ENCODE measurements at places on chromosomes 13 and 19. TPM values are rescaled to one million over a fixed set of nuclear protein-coding genes. Genes with fewer than 3 reads are reported as not detected.

AKT2 gene
- 126 TPM for polyA plus RNA-seq

IRGC gene
- polyA plus RNA-seq: not detected

- no peak for DNase-seq
These were observed 21.1 kb downstream of the FAM187B start for GRCh38 chr19:35207391-35207871.

DNA sequence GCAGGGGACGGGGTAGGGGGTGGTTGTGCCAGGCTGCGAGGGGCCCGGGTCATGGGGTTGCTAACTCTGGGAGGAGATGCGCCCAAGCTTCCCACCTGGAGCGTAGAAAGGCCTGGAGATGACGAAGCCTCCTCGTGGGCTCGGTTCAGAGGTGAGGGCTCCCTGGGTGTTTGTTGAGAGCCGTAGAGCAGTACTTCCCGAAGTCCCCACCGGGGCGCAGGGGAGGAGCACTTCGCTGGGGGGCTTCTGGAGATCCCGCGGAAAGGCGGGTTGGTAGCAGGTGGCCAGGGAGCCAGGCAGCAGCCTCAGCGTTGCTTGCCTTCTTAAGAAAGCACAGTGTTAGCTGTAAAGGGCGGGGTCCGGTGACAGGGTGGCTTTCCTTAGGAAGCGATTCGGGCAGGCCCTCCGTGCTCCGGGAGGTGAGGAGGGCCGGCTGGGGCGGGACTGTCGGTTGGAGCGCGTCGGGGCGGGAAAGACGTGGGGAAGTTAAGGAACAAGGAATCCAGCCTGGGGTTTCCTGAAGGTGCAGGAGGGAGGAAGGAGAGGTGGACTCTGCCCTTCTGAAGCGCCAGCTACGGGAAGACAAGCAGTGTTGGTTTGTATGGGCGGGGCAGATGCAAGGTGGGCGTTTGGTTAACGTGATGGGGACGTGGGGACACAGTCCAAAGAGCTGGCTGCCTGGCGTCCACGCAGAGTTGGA lies 3.3 kb downstream of the VSTM2B start:
- no peak for DNase-seq

DNA sequence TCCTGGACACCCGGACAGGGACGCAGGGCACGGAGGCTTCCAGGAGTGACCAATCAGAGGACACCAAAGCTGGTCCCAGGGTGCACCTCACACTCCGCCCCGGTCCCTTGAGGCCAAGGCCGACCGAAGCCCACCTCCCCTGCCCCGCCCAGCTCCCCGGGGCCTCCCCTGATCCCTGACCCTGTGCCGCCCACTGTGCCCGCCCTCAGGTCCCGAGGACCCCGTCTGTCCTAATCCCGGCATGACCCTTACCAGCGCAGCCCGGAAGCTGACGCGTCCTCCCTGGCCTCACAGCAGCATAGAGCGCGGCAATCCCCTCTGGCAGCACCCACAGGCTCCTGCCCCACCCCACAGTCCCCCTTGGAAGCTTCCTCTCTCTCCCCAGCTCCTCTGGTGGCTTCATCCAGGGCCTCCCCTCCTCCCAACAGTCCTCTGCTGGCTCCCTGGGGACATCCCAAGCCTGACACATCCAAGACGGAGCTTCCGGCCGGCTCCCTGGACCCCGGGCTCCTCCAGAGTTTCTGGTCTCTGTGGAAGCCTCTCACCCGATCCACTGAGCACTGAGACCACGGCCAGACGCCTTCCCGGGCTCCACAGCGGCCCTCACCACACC lies 7.4 kb upstream of the CDC34 start:
- no peak for DNase-seq

GRCh38 chr13:71685072-71685471 lies 181.9 kb downstream of the DACH1 start:
- DNase-seq: no peak

DNA sequence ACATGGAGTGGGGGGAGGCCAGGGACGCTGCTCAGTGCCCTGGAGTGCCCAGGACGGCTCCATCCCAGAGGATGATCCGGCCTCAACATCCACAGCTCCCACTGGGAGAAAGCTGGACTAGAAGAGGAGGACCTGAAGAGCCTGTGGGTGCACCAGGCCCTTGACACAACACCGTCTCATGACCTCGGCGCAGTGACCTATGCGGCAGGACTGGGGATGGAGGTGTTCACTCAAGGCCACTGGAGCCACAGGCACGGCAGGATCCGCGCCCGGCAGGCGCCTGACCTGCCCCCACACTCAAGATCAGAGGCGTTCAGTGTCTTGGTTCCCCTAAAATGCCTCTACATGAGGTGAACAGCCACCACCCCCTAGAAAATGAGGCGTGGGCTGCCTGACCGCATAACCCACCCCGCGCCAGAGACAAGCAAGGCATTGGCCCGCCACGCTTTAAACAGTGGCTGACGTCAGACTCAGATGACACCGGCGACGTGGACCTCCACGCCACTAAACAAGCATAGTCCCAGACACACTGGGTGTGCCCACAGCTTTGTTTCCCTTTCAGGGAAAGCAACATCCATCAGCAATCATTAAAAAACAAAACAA lies 8.0 kb downstream of the SGTA start:
- DNase-seq: no peak

DNA sequence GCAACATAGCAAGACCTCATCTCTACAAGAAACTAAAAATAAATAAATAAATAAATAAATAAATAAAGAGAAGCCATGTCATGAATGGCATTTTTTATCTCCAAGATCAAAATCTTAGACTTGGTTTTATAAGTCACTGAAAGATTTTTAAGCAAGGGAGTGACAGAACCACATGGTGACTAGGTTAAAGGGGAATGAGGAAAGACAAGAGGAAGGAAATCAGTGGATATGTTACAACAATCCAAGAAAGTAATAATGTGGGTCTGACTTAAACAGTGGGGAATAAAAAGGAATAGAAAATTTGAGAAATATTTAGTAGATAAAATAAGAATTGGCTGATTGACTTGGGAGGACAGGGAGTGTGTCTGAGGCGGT lies 18.8 kb upstream of the MED4 start:
- DNase-seq: no peak

- no peak for DNase-seq
These were observed 87.8 kb downstream of the FNDC3A start for GRCh38 chr13:49063497-49063896.

DNA sequence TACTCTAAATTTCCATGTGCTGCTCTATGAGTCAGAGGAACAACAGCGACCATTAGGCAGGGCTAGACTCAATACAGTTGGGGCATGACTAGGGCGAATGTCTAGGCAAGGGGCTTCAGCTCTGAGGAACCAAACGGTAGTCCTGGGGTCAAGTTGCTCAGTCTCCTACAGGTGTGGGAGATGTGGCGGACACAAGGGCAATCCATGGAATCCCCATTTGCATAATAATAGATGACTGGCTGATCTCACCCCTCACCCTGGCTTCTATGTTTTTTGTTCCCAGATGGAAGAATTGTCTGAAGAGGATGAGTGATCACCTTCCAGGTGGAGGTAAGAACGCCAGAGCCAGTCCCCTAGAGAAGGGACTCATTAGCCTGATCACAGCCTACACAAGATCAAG lies 1048.2 kb upstream of the MIR17HG start:
- no peak for DNase-seq

- DNase-seq: no peak
These were observed 212.5 kb upstream of the IRS2 start for GRCh38 chr13:109998684-109999533.

IZUMO4 gene
- polyA plus RNA-seq: 5.7 TPM

DNA sequence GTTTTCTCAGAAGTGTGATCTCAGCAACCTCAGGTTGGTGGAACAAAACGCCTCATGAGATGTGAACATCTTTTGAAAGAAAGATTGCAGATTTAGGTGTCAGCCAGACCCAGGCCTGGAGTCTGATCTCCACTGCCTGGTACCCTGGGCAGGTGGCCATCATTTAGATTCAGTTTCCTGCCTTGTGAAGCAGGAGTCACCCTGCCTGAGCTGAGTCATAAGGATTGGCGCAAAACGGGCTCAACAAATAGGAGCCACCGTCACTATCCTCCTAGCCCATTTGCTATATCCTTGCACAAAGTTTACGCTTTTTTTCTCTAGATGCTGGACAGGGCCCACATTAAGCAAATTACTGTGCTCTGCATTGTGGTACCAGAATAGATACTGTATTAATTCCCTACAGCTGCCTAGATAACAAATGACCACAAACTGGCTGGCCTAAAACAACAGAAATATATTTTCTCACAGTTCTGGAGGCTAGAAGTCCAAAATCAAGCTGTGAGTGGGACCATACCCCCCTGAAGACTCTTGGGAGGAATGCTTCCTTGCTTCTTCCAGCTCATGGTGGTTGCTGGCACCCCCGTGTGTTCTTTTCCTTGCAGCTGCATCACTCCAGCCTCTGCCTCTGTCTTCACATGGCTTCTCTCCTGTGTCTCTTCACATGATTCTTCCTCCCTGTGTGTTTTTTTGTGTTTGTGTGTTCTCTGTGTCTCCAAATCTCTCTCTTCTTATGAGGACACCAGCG lies 38.2 kb downstream of the TNFSF11 start:
- no peak for DNase-seq

ZNF625 gene
- polyA plus RNA-seq: 17.4 TPM

- DNase-seq: no peak
These were observed 617.7 kb downstream of the DCT start for GRCh38 chr13:93861818-93862217.

GRCh38 chr13:109784590-109785140 lies 1.7 kb downstream of the IRS2 start:
- no peak for DNase-seq

GRCh38 chr13:81539643-81540150 lies 1198.8 kb upstream of the SPRY2 start:
- DNase-seq: no peak

GRCh38 chr13:30115257-30115600 lies 192.1 kb downstream of the KATNAL1 start:
- no peak for DNase-seq

GRCh38 chr13:98279473-98280175 lies 102.6 kb upstream of the RNF113B start:
- peak; percentile 84 for DNase-seq

GRCh38 chr19:34269081-34269480 lies 14.7 kb downstream of the GARRE1 start:
- no peak for DNase-seq

LIPE gene
- polyA plus RNA-seq: 9.1 TPM

GRCh38 chr19:39139305-39139874 lies 13.8 kb downstream of the PAK4 start:
- no peak for DNase-seq

DNA sequence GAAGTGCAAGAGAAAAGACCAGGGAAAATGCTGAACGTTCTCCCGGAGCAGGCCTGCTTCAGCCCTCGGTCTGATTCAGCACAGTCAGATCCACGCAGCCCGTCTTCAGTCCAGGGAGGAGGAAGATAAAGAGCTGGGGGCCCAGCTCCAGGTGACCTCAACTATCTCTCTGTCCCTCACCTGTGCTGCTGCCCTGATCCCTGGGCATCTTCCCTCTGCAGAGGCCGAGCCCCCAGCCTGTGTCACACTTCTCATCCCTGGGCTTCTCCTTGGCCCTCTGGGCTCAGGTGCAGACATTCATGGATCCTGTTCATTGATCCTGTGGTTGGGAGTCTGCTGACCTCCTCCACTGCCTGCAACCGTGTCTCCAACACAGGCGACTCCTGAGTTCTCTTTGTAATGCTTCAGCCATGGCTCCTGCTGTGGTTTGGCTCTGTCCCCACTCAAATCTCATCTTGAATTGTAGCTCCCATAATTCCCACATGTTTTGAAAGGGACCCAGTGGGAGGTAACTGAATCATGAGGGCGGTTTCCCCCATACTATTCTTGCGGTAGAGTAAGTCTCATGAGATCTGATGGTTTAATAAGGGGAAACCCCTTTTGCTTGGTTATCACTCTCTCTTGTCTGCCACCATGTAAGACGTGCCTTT lies 27.9 kb downstream of the COL4A2 start:
- DNase-seq: no peak

GRCh38 chr13:105799155-105799554 lies 736.3 kb downstream of the EFNB2 start:
- no peak for DNase-seq

- no peak for DNase-seq
These were observed 66.9 kb downstream of the MICU2 start for GRCh38 chr13:21537105-21537504.

- no peak for DNase-seq
These were observed 41.3 kb downstream of the RNASEH2B start for GRCh38 chr13:50950849-50951248.

GRCh38 chr13:38602266-38602665 lies 84.6 kb upstream of the FREM2 start:
- no peak for DNase-seq

- no peak for DNase-seq
These were observed 1.7 kb upstream of the DLEU7 start for GRCh38 chr13:50845211-50845610.

DNA sequence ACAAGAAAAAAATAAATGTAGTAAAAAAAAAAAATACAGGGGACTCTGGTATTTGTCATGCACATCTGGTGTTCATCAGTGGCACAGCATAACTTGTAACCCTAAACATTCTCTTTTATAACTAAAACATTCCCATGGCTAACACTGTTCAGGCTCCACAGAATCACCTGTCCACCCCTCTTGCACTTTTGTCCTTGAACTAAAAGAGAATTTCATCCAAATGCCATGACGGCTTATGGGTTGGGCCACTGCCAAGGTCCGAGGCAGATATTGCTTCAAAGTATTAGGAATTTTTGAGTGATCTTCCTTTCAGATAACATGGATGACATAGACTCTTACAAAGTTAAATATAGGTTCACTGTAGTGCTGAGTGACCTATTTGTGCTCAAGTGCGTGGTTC lies 25.7 kb upstream of the SERP2 start:
- DNase-seq: no peak

RCBTB1 gene
- 43.0 TPM for polyA plus RNA-seq

- no peak for DNase-seq
These were observed 6.9 kb downstream of the CIB3 start for GRCh38 chr19:16166417-16166816.

DNA sequence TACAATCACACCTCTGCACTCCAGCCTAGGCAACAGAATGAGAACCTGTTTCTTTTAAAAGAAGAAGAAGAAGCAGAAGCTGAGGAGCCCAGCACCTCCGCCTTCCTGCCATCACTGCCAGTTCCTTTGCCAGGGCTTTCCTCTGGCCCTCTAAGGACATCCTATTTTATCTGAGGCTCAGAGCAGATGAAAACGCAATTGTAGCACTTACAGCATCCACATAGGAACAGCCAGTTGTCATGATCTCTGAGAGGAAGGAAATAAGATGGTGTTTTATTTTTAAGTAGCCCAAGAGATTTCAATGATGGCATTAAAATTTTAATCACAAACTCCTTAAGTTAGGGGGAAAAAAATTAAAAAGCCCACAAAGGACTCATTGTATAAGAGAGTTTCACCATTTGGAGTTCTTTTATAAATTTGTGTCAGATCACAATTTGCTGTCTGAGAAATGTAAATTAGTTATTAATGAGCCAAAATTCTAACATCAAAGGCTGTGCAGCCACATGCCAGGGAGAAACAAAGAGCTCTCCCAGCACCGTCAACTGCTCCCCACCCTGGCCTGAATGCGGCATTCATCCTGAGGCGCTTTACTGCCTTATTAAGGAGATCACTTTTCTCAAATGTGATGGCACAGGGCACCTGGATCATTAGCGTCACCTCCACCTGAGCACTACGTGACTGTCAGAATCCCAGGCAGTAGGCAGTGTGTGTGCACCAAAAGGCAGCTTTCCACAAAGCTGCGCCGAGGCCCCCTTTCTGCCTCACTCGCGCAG lies 393.0 kb downstream of the FOXO1 start:
- DNase-seq: no peak

GRCh38 chr13:100875392-100876043 lies 200.9 kb upstream of the TMTC4 start:
- no peak for DNase-seq

GRCh38 chr19:6509118-6509971 lies 7.2 kb upstream of the TUBB4A start:
- DNase-seq: no peak

All from right renal cortex interstitium (tissue), 3 donors.